Activated CD4-positive, alpha-beta T cell treated with anti-CD3 and anti-CD28 coated beads for 48 hours (primary cell): ENCODE measurements at places on chromosomes 16 and 17.

GRCh38 chr17:78723001-78723796 is 58.9 kb downstream of the CYTH1 start:
- DNase-seq: no peak

DNA sequence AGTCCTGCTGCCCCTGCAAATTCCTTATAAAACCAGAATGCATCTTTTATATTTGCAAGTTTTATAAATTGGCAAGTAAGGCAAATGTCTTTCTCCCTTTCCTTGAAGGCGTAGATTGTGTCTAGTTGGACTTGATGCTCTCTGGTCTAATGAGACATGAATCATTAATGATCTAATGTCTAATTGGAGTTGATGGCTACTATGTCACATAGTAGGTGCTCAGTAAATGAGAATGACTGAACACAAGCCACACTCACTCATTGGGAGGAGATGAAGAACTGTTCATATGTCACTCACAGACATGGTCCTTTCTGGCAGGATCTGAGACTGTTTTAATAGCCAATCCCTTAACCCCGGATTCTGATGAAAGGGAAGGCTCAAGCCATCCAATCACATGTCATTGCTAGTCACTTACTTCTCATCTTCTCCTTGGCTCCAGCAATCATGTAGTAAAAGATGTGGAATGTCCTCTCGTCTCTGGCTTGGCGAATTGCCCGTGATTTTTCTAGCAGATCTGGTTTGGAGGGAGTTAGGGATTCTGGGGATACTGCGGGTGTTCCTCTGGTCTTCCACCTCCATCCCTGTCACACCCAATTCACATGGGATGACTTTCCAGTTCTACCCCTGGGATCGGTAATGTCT is 81.0 kb downstream of the MYH11 start:
- no peak for DNase-seq

DNA sequence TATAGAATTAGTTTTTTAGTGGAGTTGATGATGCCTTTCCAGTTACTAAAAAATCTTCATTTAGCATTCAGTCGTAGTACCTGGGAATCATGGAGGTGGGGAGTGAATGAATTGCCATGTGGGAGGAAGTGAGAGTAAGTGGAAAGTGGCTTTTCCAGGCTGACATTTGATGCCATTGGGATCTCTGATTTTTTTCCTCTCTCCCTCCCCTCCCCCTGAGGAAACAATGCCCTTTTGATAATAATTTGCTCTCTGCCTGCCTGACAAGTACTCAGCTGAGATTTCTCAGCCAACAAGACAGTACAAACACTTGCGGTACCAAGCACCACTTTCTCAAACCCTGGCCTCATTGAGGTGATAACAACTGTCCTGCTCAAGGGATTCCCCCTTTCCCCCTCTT is 2.2 kb downstream of the UBE2Z start:
- no peak for DNase-seq

GRCh38 chr17:143785-144281 is 6.5 kb downstream of the SCGB1C2 start:
- DNase-seq: peak; percentile 91

GRCh38 chr16:4746991-4747574 is 12.7 kb downstream of the DNAAF8 start:
- DNase-seq: no peak

DNA sequence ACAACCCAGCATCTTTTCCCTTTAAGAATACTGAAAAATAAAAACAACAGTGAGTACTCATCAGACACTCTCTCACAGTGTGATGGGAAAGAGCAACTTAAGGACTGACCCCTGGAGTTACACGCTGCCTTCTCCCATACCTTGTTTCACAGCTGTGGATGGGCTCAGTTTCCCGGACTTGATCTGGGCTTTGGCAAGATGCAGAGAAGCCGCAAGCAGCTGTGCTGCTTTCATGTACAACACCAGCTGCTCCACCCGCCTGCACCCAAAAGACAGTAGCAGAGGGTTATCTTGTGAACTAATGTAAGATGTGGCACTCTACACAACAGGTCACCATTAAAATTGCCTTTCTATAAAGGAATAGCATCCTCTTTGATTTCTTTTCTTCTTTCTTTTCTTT is 32.7 kb upstream of the ALDH3A1 start:
- no peak for DNase-seq

DNA sequence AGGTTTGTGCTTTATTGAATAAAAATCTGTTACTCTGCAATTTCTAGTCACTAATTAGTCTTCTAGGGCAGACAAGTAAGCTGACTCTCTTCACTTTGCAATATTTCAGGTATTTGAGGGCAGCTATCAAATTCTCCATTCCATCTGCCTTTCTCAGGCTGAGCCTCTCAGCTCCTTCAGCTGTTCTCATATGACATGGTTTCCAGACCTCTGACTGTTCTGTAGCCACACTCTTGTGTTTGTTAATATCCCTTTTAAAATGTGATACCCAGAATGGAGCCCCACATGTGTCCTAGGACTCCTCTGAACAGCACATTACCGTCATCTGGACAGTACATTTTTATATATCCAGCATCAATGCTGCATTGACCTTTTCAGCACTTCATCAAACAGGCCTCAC is 46.1 kb upstream of the MTMR4 start:
- no peak for DNase-seq
